HT1080 (cell line): ENCODE measurements at places on chromosomes 2 and 18. TPM values are rescaled to one million over a fixed set of nuclear protein-coding genes. Genes with fewer than 3 reads are reported as not detected.

The RTKN gene
- total RNA-seq = 15.8 and 21.1 TPM in 2 replicates

The CYTIP gene
- not detected in 2 replicates for total RNA-seq

DNA sequence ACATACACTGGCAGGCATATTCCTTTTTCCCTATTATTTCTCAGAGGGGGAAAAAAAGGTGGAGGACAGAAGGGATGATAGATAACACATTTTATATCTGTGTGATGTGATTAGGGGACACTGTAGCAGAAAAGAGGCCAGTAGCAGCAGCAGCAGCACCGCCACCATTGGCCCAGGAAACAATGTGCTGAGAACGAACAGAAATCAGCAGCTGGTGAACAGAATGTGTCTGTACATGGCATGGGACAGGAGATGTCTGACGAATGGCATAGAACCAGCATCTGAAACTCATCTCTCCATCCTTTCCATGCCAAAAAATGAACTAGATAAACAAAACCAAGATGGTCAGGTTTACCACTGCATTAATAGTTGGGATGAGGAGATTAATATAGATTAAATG lies 936.1 kb upstream of the ACVR2A start:
- no peak for DNase-seq

DNA sequence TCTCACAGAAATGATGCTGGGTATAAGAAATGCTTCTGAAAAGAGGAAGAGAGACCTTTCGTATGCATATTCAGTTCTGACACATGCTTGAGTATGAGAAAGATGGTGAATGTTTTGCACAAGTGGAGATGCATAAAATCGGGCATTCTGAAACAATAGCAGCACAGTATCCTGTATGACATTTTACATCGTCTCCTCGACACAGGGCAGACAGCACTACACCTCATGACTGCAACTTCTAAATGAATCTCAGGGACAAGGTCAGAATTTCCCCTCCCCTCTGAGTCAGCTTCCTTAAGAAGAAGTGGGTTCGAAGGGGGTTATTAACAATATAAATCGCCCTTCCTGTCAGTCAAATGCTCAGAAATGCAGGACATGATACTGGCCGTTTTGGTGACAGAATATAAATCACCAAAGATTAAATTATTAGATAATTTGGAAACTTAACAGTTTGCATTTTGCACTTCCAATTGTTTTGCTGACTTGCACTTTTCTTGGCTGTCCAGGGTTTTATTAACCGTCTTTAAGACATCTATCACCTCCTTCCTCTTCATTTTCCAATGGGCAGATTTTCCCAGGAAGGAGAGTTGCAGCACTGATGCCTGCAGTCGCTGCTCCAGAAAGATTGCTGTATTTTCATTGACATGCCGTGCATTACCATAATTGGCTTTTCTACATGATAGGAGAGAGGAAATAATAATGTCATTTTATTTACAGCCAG lies 57.2 kb downstream of the TSHZ1 start:
- DNase-seq = peak; percentile 52

GRCh38 chr2:201974171-201975100 lies 59.2 kb upstream of the FZD7 start:
- DNase-seq = no peak

GRCh38 chr2:64214281-64215115 lies 70.3 kb upstream of the PELI1 start:
- peak; percentile 63 for DNase-seq

GRCh38 chr2:120815292-120815691 lies 79.6 kb downstream of the GLI2 start:
- no peak for DNase-seq

The ATIC gene
- 25.2 and 28.9 TPM in 2 replicates for total RNA-seq

DNA sequence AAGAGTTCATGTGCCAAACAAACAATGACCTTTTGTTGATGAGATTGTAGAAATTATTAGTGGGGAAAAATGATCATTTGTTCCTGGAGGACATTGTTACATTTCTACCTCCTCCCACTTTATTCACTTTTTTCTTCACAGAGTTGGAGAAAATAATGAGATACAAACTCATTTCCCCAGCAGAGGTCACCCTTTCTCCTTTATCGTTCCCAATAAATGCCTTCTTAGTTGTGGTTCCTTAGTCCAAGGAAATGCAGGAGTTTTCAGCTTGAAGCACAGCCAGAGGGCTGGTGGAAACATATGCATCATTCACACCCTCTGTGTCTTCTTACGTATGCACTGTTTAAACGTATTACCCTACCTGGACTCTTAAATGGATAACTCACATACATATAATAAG lies 108.8 kb downstream of the SLC4A3 start:
- DNase-seq = peak; percentile 76

The ALPG gene
- not detected in 2 replicates for total RNA-seq

The SLC9A4 gene
- not detected in 2 replicates for total RNA-seq

DNA sequence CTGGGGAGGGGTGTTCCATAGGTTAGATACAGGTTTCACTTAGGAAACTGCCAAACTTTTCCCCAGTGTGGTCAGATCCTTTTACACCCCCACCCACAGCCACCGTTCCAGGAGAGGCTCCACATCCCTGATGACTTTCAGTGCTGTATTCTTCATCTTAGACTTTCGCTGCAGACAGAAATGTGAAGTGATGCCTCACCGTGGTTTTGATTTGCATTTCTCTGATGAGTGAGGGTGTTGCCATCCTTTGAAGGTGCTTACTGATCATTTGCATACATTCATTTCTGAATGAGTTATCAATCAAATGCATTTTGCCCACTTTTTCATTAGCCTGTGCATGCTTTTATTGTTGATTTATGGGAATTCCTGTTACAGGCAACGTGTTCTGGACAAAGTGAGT lies 14.9 kb downstream of the COPS9 start:
- no peak for DNase-seq

DNA sequence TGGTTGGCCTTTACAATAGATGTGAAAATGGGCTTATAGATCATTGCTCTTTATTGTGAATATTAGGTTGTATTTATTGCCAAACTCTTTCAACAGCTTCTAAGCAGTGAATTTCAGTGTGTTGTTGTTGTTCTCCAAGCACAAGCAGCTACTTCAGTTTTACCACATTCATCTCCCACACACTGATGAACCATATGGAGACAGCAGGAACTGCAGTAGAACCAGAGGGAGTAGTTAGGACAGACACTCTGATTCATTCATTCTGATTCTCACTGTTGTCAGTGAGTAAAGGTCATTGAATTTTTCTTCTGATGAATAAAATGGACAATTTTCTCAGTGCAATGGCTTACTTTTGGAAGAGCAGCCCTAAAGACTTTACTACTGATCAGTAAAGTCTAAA lies 40.2 kb downstream of the CCDC74A start:
- DNase-seq = no peak

DNA sequence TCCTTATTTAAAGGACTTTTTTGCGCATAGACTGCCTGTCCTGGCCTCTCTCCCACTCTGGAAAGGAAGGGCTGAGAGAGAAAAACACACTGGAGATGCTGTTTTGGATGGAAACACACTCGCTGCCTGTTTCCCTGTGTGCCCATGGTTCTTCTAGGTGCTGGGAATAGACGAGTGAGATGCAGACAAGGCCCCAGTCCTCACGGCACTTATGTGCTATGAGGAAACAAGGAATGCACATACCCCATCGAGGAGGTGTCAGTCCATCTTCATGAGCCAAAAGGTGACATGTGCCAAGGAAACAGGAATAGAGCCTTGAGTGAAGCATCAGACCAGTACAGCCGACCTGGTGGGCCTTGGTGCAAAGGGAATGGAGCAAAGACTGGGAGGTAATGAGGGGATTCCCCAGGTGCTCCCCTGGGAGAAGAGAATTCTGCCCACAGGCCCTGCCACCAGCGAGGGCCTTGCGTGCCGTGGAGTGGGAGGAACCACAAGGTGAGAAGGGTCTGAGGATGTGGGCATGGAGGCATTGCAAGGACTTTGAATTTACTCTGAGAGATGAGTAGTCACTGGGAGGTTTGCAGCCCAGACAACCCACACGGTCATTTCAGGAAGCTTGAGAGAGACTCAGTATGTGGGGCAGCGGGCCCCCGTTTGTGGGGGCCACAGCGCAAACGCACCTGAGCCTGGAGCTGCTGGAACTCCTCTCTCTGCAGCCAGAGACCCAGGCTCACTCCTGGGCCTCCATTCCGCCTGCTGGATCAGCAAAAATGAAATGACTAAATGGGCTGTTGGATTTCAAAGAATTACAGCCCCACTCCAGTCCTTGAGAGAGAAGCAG lies 197.5 kb upstream of the COPS8 start:
- no peak for DNase-seq

- no peak for DNase-seq
Observed at GRCh38 chr2:61575447-61575859, 37.3 kb upstream of the XPO1 start.

The HIBCH gene
- total RNA-seq = 11.0 and 13.0 TPM in 2 replicates

DNA sequence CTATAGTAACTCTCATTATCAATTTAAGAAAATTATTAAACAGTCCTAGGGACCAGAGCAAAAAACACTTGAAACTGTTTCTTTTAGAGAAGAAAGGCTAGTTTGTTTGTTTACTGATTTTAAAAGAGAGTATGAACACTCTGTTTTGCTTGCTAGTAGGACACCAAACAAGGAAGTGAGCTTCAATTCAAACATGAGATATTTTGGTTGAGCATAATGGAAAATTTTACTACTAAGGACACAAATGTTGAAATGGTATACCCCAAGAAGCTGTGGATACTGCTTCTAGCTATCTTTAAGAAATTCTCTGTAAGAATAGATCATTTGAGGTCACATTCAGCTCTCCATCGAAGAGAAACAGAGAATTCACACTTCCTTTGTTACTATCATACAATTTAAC lies 216.3 kb upstream of the SMAD7 start:
- no peak for DNase-seq

The TBC1D8 gene
- total RNA-seq = 4.1 and 7.5 TPM in 2 replicates

DNA sequence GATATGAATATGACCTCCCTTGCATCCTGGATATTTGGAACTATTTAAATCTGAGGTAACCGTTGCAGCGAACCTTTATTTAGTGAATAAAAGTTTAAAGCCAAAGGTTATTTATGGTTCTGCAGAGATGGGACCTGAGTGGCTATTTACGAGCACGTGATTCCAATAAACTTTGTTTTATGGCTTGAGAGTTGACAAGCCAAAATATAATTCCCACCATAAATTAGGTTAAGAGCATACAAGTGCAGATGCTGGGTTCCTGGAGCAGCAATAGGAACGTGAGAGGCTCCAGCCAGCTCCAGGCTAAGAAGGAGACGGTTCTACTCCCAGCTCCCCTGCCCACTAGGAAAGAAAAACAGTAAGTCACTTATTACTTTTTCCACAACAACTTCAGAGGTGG lies 5.2 kb upstream of the HOXD4 start:
- no peak for DNase-seq

The RGPD3 gene
- 0.03 TPM in 2 replicates for total RNA-seq

The CYP27A1 gene
- total RNA-seq = not detected in 2 replicates

DNA sequence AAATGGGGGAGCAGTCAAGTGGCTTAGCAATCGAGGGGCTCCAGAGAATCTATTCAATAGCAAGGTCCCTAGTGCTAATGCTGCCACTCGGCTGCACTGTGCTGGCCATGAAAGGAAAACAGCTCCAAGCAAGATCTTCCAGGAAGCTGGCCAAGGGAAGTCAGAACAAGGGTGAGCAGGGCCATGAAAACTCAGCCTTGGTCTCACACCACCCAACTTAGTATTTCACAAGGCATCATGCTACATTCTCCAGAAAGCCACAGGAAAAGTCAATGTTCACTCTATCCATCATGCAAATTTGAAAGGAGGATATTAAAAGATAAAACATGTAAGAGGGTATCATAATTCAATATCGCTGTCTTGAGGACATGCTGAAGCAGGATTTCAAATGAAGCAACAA lies 35.7 kb downstream of the NRP2 start:
- DNase-seq = no peak
